Islet precursor cell (in vitro differentiated cells): ENCODE measurements at places on chromosomes 7 and 10.
A peak's percentile ranks its signal among the peaks of the same experiment; 100 is the strongest.

DNA sequence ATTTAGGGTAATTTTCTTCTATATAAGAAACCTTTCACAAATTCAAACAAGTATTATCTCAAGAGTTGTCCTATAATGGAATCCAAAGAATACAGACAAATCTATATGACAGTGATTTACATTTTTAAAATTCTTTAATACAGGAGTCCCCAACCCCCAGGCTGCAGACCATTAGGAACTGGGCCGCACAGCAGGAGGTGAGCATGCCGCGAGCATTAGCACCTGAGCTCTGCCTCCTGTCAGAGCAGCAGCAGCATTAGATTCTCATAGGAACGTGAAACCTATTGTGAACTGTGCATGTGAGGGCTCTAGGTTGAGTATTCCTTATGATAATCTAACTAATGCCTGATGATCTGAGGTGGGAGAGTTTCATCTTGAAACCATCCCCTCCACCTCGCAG is 37.7 kb downstream of the SNX13 start:
- DNase-seq: no peak

GRCh38 chr7:24795407-24795767 is 38.1 kb upstream of the GSDME start:
- DNase-seq: no peak

GRCh38 chr10:126502441-126502840 is 114.2 kb upstream of the ADAM12 start:
- DNase-seq: no peak

GRCh38 chr10:70130878-70131559 is 1.6 kb downstream of the AIFM2 start:
- DNase-seq: no peak

DNA sequence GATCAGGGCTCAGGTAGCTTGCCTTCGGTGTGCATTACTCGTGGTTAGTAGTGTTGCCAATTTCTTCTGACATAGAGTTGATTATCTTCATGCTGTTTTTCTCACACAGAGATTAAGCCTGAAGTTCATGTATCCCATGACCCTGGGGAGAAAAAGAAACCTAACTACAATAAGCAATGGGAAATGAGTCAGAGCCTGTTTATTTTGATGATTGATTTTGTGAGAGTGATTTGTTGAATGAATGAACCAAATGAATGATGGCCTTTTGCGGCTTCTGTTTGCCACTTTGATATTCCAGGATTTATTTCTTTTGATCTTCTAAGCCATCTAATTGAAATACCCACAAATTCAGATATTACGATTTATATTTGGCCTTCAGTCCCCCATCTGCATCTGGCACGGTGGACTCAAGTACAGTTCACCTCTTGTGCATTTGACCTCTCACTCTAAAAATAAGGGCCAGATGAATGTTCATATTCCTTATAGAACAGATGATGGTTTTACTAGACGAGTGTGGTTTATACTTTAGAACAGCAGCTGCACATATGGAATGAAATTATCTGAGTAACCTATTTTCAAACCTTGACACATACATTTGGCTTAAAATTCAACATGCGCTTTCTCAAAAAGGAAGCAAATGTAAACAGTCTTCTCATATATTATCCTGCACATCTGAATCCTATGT is 110.7 kb downstream of the PLCE1 start:
- no peak for DNase-seq

DNA sequence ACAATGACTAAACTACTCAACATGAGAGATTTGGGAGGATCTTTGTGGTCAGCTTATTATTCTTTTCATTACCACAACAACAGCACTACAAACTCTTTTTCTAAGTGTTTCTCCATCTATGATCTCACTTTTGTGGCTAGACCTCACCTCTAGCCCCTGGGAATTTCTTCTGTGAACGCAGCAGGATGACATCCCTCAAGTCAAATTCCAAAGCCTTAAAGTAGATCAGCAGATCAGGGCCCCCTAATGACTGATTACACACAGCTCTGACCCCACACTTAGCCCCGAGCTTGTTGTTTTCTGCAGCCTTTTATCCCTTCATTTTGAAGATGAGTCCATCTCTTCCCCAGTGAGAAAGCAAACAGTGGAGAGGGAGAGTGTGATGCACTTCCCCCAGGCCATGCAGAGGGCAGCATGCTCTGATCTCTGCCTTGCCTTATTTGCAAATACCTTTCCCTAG is 27.3 kb downstream of the TFAM start:
- peak; percentile 92 for DNase-seq

- DNase-seq: no peak
Observed at GRCh38 chr10:85986777-85987176, 379.8 kb downstream of the GRID1 start.

DNA sequence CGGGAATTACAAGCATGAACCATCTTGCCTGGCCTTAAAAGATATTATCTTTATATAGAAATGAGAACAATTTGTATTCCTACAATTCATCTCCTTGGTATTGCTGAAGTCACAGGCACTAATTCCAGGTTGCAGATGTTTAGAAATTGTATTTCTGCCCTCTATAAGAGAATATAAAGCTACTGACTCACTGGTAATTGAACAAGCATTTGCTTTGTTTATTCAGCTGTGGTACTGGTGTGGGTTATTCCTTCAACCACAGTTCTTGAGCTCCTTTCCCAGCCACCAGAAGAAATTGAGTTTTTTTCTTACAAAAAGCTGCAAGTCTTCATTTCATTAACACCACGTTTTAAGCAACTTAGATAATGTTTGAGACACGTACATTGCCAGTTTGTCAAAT is 29.0 kb upstream of the MPP7 start:
- DNase-seq: no peak

GRCh38 chr7:50771120-50772002 is 11.3 kb downstream of the GRB10 start:
- DNase-seq: no peak

DNA sequence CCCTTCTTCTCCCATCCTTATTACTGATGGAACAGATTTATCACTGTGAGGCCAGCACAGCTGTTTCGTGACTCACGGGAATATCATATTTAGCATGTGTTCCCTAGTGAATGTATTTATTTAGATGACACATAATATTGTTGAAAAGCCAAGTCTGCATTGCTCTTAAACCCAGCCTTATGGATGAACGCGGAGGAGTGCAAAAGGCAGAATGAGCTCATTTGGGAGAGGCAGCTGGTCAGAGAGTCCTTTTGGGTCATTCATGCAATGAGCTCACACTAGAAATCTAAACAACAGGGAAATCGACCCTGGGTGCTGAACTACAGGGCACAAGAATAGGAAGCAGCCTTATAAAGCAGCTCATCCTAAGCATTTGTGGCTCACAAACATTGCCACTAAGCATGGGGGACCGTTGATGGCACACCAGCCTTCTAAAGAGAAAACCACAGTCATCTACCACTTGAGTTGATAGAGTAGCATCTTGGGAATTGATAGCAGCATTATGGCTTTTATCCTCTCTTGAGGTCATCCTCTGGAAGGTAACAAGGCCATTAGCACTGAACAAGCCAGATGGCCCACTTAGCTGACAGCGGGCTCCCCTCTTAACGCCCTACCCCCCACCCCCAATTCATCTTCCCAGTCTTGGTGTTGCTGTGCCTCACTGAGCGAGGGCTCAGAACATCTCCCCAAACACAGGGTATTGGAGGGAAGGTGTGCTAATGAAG is 32.9 kb upstream of the SDK1 start:
- DNase-seq: no peak

DNA sequence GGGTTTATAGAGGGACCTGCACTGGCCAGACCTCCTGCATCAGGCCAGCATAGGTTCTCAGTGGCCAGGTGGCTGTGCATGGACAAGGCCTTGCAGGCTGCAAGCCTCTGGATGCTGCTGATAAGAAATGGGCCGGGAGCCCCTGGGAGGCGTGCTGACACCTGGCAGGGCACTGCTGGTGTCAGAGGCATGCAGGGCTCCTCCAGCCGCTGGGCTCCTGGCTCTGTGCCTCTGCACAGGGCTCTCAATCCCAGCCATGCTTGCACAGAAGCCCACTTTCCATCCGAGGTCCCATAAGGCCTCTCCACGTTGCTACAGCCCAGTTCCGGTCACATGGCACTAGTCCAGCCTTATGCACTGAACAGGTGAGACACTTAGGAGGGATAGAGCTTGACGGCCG is 27.3 kb downstream of the ANTXRL start:
- DNase-seq: peak; percentile 40

DNA sequence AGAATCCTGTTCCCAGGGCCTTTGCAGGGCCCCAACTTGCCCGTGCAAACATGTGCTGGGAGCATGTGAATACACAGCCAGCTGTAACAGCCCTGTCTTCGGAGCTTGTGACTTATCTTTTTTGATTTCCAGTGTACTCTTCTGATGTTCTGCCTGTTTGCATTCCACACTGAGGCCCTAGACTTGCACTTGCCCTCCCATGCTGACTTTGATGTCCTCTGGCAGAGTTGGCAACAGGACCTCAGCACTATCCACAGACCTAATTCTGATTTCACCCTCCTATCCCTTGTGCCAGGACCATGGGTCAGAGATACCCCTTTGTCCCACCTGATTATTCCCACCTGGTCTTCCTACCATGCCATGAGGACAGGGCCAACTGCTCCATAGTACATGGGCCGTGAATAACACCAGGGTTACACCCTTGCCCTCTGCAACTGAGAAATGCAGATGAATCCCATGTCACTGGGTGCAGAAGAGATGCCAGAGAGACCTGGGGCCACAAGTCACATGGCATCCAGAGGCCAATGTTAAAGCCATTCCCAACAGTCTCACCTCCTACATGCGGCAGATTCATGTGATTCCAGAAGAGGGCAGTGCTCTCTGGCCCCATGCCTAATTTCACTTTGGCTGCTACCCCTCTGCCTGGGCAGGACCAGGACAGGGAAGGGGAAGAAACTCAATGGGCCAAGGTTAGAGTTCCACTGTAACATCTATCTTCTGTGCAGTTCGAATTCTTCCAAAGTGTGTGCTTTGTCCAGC is 43.0 kb downstream of the SCRN1 start:
- peak; percentile 68 for DNase-seq

DNA sequence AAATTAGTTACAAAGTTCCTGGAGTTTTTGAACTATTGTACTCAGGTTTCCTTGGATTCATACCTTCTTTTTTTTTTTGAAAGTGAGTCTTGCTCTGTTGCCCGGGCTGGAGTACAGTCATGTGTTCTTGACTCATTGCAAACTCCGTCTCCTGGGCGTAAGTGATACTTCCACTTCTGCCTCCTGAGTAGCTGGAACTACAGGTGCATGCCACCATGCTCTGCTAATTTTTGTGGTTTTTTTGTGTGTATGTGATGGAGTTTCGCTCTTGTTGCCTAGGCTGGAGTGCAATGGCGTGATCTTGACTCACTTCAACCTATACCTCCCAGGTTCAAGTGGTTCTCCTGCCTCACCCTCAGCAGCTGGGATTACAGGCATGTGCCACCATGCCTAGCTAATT is 22.3 kb downstream of the MCM10 start:
- no peak for DNase-seq

DNA sequence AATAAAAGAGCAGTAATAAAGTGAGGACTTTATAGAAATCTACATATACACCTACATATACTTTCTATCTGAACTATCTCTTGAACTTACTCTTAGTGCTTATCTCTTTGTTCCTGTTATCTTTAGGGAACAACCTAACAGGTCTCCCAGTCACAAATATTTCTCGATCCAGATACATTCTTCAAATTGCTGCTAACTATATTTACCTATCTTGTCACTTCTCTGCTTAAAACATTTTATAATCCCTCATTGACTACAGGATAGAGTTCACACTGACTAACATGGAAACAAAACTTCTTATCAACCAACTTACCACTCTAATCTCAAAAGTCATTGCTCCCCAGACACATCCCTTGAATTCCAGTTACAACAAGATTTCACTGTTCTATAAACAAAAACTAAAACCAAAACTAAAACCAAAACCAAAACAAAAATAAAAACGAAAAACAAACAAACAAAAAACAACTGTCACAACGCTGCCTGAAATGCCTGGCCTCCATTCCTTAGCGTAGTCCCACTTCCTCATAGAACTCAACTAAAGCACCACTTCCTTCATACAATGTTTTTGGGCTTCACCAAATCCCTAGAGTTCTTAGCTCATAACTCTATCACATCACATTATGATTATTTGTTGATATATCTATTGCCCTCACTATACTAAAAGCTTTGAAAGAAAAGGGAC is 134.7 kb downstream of the SEMA3D start:
- no peak for DNase-seq

GRCh38 chr7:21462081-21462480 is 34.2 kb downstream of the SP4 start:
- no peak for DNase-seq

- no peak for DNase-seq
Observed at GRCh38 chr7:28787106-28787505, 171.0 kb downstream of the TRIL start.

DNA sequence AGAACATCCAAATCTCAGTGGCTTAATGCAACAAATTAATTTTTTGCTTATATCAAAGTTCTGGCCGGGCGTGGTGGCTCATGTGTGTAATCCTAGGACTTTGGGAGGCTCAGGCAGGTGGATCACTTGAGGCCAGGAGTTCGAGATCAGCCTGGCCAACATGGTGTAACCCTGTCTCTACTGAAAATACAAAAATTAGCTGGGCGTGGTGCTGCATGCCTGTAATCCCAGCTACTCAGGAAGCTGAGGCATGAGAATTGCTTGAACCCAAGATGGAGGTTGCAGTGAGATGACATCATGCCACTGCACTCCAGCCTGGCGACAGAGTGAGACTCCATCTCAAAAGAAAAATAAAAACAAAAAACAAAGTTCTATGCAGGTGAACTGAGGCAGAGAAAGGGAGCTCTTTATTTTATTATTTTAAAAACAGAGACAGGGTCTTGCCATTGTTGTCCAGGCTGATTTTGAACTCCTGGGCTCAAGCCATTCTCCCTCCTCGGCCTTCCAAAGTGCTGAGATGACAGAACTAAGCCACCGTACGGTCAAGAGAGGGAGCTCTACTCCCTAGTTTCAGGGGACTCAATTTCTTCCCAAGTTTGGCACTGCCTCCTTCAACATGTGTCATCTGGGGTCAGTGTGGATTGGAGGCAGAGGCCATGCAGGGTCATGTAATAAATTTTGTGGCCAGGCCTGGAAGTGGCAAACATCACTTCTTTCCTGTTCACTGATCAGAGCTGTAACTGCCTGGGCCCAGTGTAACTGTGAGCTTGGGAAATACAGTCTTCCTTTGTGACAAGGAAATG is 2.4 kb downstream of the ADCK2 start:
- DNase-seq: peak; percentile 79

DNA sequence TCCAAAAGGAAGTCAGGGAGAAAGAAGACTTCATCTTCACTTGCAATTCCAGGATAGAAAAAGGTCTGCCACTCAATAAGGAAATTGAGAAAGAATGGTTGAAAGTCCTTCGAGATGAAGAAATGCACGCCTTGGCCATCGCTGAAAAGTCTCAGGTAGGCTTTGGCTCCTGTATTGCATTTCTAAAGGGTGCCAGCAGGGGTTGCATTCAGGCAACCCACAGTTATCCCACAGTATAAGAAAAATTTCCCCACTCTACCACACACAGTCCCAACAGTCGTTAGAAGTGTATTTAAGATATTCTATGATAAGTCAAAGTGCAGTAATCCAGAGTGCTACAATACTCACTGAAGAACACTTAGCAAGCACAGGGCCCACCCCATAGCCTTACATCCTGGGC is 93.4 kb upstream of the FGL2 start:
- no peak for DNase-seq
